Left lung (tissue), 14 donors: ENCODE measurements at places on chromosomes 16 and 17. TPM values are rescaled to one million over a fixed set of nuclear protein-coding genes. Genes with fewer than 3 reads are reported as not detected.

- no peaks in the 10 kb centered on the region for H3K4me1 ChIP-seq
- H3K36me3 ChIP-seq = no peaks in the 10 kb centered on the region
- no peaks in the 10 kb centered on the region for H3K27me3 ChIP-seq
- no peak overlapping the region for H3K4me3 ChIP-seq
- H3K27ac ChIP-seq = no peak overlapping the region
- DNase-seq = no peak
Observed at GRCh38 chr16:59148056-59148768, 414.1 kb upstream of the GOT2 start.

AHSP gene
- not detected for total RNA-seq

MMP28 gene
- total RNA-seq = 95.0 TPM

CACNG1 gene
- not detected for total RNA-seq

- no peaks in the 10 kb centered on the region for H3K27me3 ChIP-seq
- no peaks in the 10 kb centered on the region for H3K4me1 ChIP-seq
- DNase-seq = no peak
- no peaks in the 10 kb centered on the region for H3K36me3 ChIP-seq
- H3K27ac ChIP-seq = no peak overlapping the region
Observed at GRCh38 chr17:55086635-55087058, 118.1 kb downstream of the STXBP4 start.

TBX21 gene
- 2.4 TPM for total RNA-seq

NPIPA2 gene
- total RNA-seq = 3.2 TPM

GRCh38 chr17:17424552-17424951 lies 52.2 kb upstream of the MED9 start:
- no peaks in the 10 kb centered on the region for H3K4me1 ChIP-seq
- H3K27ac ChIP-seq = no peak overlapping the region
- H3K27me3 ChIP-seq = no peaks in the 10 kb centered on the region
- DNase-seq = no peak
- no peaks in the 10 kb centered on the region for H3K36me3 ChIP-seq

DNA sequence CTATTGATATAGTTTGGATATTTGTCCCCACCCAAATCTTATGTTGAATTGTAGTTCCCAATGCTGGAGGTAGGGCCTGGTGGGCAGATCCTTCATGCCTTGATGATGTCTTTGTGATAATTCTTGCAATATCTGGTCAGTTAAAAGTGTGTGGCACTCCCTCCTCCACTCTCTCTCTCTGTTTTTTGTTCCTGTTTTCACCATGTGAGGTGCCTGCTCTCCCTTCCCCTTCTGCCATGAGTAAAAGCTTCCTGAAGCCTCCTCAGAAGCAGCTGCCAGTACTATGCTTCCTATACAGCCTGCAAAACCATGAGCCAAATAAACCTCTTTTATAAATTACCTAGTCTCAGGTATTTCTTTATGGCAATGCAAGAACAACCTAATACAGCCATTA lies 47.3 kb downstream of the TOM1L2 start:
- H3K27ac ChIP-seq = no peak overlapping the region
- no peak for DNase-seq
- no peak overlapping the region for H3K4me3 ChIP-seq
- H3K36me3 ChIP-seq = no peaks in the 10 kb centered on the region
- no peaks in the 10 kb centered on the region for H3K27me3 ChIP-seq

SHISA9 gene
- total RNA-seq = 0.03 TPM

FKBP10 gene
- 82.1 TPM for total RNA-seq

DNA sequence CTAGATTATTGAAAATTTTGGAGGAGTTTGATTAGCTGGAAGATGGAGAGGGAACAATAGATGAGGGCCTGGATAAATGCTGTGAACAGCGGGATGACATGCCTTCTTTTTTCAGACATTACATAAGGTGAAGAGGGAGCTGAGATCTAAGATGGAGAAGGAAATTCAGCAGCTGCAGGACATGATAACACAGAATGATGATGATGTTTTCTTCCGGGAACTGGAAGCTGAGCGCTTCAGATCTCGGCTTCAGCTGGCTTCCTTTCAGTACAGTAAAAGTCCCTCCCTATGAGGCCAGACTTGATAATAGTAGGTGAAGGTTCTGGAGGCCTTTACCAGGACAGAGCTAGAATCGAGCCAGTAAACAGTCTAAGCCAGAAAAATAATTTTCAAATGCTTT lies 30.7 kb downstream of the CEP95 start:
- H3K36me3 ChIP-seq = no peaks in the 10 kb centered on the region
- no peaks in the 10 kb centered on the region for H3K27me3 ChIP-seq
- no peak for DNase-seq
- H3K4me1 ChIP-seq = no peaks in the 10 kb centered on the region
- H3K27ac ChIP-seq = no peak overlapping the region

- no peaks in the 10 kb centered on the region for H3K4me1 ChIP-seq
- H3K36me3 ChIP-seq = no peaks in the 10 kb centered on the region
- no peak for DNase-seq
Observed at GRCh38 chr17:38653230-38653629, 21.5 kb downstream of the EPOP start.

GRCh38 chr17:42774066-42774745 lies 957 bp downstream of the VPS25 start:
- H3K27me3 ChIP-seq = no peaks in the 10 kb centered on the region
- H3K4me1 ChIP-seq = peaks cover 27% of the 10 kb centered on the region
- no peak overlapping the region for H3K27ac ChIP-seq
- peaks cover 45% of the 10 kb centered on the region for H3K36me3 ChIP-seq
